ENCODE measurements at places on chromosomes 4 and X.

- DNase-seq = no peak
Observed at GRCh38 chr4:87377816-87378215, 13.2 kb downstream of the HSD17B11 start.

DNA sequence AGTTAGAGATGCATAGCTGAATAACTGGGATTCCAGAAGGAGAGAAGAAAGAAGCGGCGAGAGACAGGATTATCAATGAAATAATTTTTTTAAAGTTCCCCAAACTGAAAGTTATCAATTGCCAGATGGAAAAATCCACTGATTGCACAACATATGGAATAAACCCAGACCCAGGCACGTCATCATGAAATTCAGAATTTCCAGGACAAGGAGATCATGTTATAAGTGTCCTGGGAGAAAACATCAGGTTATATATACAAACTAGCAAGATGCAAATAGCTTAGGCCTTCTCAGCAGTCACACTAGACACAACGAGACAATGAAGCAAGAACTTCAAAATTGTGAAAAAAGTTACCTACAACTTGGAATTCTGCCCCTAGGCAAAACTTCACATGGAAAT is 200.0 kb downstream of the PALLD start:
- no peak for DNase-seq

DNA sequence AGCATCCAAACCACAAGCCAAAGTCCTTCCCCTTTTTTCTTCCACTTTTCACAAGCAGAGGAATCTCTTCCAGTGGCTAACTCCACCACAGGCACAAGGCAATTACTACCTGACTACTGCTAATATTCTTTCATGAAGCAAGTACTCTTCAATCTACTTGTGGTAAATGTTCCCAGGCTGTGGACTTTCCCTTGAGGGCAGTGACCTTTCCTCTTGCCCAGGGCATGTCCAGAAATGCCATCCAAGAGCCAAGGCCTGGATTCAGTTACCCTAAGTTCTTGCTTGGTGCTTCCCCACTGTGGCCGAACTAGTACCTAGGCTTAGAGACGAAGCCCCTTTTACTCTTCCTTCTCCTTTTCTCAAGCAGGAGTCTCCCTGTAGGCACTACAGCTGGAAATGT is 400.7 kb downstream of the DCAF12L2 start:
- no peak for DNase-seq

DNA sequence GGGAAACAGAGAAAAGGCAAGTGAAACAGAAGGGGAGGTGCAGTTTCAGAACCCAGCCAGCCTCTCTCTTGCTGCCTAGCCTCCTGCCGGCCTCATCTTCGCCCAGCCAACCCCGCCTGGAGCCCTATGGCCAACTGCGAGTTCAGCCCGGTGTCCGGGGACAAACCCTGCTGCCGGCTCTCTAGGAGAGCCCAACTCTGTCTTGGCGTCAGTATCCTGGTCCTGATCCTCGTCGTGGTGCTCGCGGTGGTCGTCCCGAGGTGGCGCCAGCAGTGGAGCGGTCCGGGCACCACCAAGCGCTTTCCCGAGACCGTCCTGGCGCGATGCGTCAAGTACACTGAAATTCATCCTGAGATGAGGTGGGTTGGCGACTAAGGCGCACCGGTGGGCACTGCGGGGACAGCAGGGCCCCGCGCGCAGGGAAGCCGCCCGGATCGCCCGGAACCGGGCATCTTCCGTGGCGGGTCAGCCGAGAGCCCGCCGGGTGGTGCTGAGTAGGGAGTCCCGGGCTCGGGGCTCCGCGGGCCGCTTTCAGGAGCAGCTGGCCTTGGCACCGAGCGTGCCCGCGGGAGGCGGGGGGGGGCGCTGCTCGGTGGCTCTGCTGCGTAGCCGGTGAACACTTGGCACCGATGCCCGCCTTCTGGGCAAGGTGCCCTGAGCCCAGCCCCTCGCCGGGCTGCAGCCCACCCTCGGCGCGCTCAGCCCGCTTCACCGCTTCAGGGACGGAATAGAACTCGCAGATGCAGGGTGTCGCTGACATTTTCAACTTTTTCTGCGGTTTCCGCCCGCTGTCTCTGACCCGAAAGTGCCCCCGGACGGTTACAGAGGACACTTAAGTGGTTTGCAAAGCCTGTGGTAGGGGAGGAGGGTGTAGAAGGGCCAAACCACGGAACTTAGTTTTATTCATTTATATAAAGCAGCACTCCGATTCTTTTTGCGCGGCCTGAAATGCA is at the start of gene CD38:
CD38 (plus strand) TSS at position 40 of the 953 bp plus-strand sequence; CDS start at position 127, 87 bp downstream.
- no peak for DNase-seq

- DNase-seq = peak; percentile 42
Observed at GRCh38 chrX:44675362-44676024, 132.8 kb upstream of the FUNDC1 start.

GRCh38 chrX:30156009-30156408 is 59.4 kb upstream of the MAGEB2 start:
- no peak for DNase-seq

- DNase-seq = no peak
Observed at GRCh38 chrX:150813922-150814321, 84.5 kb downstream of the CD99L2 start.

DNA sequence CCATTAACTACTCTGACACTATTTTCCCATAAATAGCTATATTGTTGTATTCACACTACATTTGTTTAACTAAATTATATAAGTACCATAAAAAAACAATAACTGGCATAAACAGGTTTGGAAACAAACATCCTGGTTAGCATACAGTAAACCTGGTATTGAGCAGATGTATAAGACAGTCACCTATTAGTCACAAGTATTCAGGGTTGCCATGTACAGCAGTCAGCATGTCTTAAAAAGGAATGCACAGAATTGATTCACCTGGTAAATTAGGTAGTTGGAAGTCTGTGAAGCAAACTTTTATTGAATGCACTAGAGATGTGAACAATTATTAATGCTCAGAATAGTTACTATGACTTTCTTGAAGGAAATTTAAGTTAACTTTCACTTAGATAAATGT is 137.9 kb downstream of the FAM13A start:
- no peak for DNase-seq

GRCh38 chrX:112536544-112536943 is 143.2 kb downstream of the LHFPL1 start:
- no peak for DNase-seq

DNA sequence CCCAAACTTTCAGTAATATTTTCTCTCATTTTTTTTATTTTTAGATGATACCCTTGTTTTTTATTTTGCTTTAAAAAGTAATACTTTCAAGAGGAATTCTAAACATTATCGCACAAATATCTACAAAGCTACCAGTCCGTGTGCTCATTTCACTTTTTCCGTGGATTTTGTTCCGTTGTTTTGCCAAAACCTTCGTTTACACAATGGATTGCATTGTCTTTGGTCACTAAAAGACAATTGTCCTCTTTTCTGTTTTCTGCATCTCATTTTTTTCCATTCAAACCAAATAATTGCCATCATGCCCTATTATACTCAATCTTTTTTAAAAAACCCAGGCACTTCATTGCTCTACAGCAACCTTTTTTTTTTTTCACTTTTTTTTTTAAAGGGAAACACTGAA is 214.9 kb downstream of the CXXC4 start:
- DNase-seq = no peak

DNA sequence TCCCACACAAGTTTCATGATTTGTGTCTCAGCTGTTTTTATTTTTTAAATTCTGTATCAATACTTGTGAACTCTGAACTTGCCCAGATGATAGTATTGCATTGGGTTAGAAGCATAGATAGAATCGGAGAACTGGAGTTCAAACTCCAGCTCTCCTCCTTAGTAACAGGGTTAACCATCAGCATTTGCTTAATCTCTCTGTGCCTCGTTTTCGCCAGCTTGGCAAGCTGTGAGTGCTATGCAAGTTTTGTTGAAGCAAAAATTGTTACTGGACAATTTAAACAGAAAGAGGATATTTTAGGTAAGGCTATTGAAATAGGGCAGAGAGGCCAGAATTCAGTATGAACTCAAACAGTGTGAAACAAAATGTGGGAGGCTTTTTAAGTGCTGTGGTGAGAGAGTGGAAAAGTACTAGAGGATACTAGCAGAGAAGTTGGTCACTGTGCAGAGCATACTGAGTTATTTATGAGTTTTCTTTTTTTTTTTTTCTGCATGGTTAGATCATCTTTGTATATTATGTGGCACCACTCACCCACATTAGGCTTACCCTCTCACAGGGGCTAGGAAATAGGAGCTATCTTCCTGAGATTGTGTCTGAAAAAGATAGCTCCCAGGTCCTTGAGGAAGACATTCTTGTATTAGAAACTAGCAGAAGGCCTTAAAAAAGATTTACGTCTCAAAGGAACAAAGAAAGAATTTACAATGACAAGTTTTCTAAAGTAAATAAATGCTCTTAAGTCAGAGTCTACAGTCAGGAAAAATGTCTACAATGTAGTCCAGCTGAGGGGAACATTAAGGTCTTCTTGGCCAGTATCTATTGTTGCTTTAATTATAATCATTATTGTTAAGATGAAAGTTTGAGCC is 1126.6 kb downstream of the FAT4 start:
- DNase-seq = no peak

Data from NCI-H510A (cell line).